ENCODE measurements at places on chromosomes 11 and 22. TPM values are rescaled to one million over a fixed set of nuclear protein-coding genes. Genes with fewer than 3 reads are reported as not detected.

The LTO1 gene
- total RNA-seq, result 10.9 TPM

DNA sequence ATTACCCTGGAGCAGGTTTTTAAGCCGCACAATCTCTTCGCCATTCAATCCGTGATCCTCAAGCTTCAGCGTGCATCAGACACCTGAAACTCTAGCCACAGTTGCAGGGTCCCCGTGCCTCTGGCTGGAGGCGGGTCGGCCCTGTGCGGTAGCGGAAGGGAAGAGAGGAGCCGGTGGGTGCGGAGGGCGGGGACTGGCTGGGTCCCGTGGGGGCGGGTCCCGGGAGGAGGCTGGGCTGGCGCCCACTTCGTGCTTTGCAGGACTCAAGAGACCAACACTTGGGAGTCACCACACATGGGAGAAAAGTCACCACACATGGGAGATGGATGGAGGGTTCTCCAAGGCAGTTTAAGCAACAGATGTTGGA, 772 bp downstream of the C22orf15 start:
- peak; percentile 62 for DNase-seq

DNA sequence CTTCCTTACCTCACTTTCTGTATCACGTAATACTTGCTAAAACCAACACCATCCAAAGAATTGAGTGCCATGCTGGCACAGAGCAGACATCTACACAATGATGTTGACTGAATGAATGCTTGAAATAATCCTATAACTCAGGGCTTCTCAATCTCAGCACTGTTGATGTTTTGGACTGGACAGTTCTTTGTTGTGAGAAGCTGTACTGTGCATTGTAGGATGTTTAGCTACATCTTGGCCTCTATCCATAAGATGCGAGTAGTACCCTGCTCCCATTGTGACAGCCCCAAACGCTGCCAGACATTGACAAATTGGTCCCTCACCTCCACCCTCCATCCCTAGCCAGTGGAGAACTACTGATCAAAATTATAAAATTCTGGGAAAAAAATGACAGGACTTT, 153.4 kb downstream of the NAV2 start:
- no peak for DNase-seq

DNA sequence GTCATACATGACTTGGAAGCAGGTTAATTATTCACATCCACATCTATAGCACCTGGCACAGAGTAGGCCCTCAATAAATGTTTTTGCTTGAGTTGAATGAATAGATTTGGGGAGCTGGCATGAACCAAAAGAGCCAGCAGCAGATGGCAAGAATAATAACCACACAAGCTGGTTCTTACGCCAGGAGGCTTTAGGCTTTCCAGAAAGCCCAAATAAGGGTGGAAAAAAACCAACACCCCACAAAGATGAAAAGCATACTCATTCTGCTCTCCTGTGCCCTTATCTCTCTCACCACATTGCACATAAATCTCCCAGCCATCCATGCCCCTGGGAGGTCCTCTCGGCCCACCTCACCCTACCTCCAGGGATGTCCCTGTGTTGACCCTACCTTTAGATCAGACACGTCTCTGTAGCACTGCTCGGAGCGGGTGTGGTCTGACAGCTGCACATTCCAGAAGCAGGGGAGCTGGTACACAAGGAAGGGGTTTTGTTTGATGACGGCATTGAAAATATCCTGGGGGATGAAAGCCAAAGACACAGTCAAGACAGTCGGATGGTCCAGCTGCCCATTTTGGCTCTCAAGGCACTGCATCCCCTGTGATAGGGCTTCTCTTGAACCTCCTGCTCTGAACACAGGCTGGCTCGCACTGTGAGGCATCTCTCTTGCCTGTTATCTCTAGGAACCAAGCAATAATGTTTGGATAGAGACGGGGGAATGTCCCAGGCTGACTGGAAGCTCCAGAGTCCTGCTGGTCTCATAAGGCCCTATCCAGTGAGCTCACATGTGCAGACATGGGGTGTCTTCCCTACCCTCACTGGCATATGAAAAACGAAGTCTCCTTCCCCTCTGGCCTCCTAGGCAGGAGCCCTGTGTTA, 323.6 kb upstream of the SYN3 start:
- no peak for DNase-seq

GRCh38 chr11:134261626-134262488, 8.5 kb downstream of the ACAD8 start:
- DNase-seq, result no peak

DNA sequence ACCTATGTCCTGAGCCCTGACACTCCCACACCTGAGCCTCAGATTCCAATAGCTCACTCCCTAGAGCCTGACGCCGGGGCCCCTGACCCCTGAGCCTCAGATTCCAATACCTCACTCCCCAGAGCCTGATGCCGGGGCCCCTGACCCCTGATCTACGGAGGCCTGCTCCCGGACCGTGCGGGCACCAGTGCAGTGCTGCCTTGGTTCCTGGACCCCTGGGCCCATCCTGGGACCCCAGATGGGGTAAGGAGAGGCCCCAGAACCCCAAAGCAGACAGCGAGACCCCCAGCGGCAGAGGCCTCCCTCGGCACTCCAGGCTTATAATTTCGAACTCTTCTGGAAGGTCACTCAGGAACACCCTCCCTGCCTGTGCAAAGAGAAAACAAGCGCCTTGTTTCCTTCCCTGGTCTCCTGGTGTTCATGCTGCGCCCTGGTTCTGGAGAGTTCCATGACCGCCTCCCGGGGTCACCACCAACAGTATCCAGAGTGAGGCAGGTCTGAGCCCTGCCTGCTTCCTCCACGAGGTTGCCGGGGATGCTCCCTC, 7.5 kb downstream of the SUSD2 start:
- no peak for DNase-seq

The OR51I1 gene
- not detected for total RNA-seq

DNA sequence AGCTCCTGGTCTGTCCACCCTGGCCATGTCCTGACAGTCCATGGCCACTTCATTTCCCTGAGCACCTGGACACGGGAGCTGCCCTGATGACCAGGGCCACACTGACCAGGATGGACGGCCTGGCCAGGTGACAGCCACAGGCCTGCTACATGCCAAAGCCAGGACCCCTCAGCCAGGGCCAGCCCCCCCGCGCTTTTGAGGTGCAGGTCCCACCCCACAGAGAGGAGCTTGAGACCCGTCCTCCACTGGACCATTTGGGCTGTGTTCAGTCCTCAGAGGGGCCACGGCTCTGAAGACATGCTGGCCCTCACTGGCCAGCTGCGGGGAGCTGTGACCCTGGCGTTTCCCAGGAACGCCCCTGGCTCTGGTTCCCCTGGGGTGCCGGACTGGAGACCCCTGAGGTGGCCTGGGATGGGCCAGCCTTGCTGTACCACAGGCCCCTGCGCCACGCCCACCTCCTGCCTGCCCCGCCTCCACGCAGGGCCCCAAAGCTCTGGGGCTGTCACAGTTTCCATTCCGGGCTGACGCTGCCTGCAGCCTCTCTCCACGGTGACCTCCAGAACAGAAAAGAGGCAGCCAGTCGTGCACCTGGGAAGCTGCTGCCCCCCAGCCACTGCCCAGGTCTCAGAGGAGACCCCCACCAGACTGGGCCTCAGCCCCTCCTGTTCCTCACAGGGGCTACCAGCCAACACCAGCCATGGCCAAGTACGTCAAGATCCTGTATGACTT, 18.2 kb downstream of the EPS8L2 start:
- DNase-seq, result peak; percentile 29

GRCh38 chr22:19674129-19674928, 40.0 kb upstream of the SEPTIN5 start:
- no peak for DNase-seq

DNA sequence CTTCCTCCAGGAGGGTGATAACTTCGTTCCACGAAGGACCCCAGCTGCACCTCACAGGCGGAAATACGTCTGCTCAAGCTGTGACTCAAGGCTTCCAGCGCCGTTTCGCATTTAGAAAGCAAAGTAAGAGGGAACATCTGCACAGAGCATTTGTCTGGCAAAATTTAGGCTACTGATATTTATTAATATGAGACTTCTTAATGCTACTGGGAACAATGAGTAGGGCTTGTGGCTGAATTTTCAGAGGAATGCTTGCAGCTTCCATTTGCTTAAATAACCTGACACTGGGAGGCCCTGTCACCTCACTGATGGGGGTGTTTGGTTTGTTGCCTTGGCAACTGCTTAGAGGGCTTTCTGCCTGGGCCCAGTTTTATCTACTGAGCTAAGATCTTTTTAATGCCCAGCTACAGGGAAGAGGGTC, 14.7 kb upstream of the ST14 start:
- DNase-seq, result no peak

The ST14 gene
- total RNA-seq, result 2.1 TPM
